T-helper 2 cell (primary cell): ENCODE measurements at places on chromosomes 6 and 20.

- no peak for DNase-seq
Measured at GRCh38 chr20:17663040-17663399, 19.0 kb downstream of the RRBP1 start.

- DNase-seq: no peak
Measured at GRCh38 chr6:67201563-67201962, 1433.5 kb upstream of the ADGRB3 start.

DNA sequence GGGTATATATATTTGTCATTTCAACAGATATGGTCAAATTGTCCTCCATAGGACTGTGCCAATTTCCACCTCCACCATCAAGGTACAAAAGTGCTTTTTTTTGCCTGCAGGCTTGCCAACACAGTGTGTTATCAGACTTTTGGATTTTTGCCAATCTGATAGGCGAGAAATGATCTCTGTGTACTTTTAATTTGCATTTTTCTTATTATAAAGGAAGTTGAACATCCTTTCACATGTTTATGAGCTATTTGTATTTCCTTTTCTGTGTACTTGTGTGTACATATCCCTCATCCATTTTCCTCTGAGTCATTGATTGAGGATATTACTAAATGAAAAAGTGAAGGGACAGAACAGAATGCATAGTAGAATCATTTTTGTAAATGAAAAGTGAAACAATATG lies 39.0 kb upstream of the PTPN1 start:
- no peak for DNase-seq

DNA sequence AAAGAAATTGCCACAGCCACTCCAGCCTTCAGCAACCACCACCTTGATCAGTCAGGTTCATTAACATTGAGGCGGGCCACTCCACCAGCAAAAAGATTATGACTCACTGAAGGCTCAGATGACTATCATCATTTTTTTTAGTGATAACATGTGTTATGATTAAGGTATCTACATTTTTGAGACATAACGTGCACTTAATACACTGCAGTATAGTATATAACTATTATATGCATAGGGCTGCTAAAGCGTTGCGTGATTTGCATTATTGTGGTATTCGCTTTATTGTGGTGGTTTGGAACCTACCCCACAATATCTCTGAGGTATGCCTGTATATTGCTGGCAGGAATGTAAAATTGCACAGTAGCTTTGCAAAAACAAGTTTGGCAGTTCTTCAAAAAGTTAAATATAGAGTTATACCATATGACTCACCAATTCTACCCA lies 6.8 kb upstream of the RIPK1 start:
- DNase-seq: no peak

DNA sequence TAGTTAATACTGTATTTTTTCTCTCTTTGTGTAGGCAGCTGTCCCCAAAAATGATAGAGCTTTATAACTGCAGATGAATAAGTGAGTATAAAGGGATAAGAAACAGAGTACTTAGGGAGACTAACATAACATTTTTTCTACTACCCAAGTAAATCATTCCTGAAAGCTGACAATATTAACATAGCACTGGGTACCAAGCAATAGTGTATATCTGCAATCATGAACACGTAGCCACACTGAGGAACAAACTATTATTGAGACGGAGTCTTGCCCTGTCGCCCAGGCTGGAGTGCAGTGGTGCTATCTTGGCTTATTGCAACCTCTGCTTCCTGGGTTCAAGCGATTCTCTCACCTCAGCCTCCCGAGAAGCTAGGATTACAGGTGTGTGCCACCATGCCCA lies 105.9 kb downstream of the SESN1 start:
- DNase-seq: no peak

DNA sequence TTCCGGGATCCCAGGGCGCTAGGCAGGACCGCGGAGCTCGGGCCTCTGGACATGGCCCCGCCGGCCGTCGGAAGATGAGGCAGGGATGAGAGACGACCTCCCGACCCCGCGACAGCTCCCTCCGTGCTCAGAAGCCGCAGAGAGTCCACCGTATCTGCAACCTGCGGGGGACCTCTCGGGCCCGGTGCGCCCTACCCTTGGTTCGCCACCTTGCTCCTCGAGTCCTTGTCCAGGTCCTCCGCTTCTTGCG lies 301 bp downstream of the PPP1R3D start:
- DNase-seq: no peak

DNA sequence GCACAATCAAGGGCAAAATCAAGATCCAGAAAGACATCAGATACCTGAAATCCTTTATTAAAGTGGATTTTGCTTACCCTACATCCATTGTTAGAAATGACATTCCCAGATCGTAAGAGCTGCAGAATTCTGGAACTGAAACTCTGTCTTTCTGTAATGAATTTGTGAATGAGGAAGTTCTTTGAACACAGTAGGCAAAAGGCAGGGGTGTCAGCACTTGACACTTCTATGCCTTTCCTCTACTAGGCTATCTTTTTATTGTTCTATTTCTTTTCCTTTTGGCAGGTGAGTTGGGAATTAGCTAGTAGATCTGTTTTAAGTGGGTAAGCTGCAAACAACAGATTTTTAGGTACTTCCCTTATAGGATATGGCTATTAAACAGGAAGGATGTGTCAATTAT lies 126.3 kb downstream of the CARMIL1 start:
- DNase-seq: no peak

- no peak for DNase-seq
Measured at GRCh38 chr20:12835999-12836398, 172.8 kb upstream of the SPTLC3 start.

DNA sequence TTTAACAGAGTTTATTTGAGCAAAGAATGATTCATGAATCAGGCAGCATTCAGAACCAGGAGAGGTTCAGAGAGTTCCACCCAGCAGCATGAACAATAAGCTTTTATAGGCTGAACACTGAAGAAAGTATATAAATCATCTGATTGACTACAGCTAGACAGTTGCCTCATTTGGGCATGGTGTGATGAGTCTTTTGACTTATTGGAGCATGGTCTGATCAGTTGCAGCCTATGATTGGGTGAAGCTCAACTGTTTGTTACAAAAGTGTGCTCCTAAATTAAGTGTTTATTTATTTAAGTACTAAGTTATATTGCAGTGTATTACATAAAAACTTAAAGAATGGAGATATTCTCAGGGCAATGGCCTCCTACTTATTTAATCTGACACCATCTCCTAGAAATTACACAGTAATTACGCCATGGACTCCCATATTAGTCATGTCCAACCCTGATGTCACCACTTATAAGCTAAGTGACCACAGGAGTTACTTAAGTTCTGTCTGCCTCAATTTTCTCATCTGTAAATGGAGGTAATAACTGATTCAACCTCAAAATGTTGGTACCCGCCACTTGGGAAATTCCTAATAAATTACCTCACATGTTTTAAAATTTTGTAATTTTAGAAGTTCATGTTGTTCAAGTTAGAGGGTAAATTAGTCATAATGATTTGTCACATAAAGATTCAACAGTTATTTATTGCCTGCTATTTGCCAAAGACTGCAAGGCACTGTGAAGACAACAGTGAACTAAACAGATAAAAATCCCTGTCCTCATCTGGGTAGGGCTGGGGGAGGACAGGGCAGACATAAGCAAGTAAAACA lies 15.2 kb upstream of the ROS1 start:
- no peak for DNase-seq

DNA sequence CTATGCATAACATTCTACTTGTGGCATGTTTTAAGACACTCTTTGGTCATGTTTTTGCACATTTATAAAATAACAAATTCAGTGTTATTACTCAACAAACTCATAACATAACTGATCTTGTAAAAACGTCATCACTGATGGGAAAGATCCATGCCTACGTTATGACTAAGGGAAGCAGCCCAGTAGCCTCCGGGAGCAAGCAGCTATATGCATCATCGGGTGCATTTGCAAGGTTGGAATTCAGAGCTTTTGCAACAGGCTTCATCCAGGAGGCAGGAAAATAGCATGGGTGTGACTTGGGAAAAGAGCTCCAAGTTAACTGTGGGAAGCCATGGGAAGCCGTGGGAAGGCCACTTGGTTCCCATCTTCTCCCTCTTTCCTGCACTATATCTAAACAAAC lies 271.6 kb upstream of the SGK1 start:
- DNase-seq: no peak

- DNase-seq: no peak
Measured at GRCh38 chr20:35011589-35012226, 56.0 kb downstream of the MYH7B start.

DNA sequence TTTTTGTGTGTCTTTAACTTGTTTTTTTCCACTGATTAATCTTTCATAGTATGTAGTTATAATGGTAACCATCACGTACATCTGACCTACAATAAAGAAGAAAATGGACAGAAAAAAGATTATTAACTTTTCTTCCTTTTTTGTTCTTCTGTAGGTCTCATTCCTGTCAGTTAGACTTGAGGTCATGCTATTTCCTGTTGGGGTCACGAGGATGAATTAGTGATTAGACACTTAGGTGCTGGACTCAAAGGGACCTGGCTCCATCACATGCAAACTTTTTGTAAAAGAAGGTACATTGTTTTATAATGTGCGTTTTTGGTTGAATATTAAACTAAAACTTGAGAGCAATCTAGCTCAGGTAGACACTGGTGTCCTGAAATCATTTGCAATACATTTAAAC lies 14.8 kb downstream of the MARCKS start:
- no peak for DNase-seq

GRCh38 chr6:14763616-14764015 lies 482.3 kb upstream of the JARID2 start:
- no peak for DNase-seq
